Stimulated activated CD4-positive, alpha-beta T cell treated with anti-CD3 and anti-CD28 coated beads, Interleukin-2, amount 100 ng/mL, for 24 hours (primary cell): ENCODE measurements at places on chromosomes 4 and X.

GRCh38 chr4:79502081-79502480 is 94.1 kb upstream of the GK2 start:
- no peak for DNase-seq

- no peak for DNase-seq
Observed at GRCh38 chr4:15186806-15187205, 184.5 kb downstream of the CPEB2 start.

GRCh38 chrX:109372716-109373115 is 109.2 kb downstream of the GUCY2F start:
- no peak for DNase-seq

DNA sequence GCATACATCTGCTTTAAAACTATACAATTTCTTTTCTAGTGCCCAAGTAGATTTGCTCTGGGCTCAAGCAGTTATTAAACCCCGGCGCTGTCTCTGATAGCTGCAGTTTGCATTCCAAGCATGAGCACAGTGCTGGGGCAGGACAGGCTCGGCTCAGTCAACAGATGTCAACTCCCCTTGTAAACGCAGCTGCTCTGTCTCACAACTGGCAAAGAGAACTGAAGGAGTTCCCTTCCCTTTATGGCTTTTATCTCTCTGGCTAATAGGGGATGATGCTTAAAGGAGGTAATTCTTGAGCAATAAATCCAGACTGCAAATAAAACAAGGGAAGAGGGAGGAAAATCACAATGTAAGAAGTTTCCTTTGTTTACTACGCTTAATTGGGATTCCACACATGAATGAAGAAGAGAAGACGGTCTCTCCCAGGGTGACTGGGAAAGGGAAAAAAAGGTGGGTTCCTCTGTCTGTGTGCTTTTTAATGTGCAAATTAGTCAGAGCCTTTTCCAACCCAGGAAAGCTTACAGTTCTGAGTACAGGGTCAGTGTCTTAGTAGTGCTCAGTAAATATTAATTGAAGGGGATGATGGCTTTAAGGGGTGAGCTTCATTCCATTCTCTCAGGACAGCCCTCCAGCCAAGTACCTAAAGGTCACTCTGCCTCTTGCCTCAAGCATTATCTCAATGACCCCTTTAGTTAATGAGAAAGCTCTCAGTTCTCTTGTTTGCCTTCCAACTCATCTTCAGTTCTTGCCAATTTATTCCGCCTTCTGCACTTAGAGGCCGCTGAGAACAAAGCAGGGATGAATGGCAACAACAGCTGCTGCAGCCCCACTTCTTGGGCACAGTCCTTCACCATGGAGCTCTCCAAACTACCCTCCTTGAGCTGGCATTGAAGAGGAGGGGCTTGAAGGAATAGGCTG is 155.7 kb upstream of the JADE1 start:
- no peak for DNase-seq

DNA sequence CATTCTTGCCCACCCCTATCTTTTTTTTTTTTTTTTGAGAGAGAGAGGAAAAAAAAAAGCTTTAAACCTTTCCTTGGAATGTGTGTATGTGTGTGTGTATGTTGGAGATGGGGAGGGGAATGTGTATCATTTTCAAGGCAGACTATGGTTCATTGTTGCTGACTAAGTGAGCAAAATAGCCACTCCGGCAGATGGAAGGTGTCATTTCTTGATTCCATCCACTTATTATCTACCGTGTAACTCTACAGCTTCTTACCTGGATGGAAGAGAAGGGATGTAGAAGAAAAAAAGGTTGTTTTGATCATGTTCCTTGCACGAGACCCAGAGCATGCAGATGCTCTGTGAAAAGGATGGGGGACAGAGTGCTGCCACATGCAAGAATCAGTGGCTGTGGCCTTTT is 5.9 kb upstream of the GK2 start:
- no peak for DNase-seq

DNA sequence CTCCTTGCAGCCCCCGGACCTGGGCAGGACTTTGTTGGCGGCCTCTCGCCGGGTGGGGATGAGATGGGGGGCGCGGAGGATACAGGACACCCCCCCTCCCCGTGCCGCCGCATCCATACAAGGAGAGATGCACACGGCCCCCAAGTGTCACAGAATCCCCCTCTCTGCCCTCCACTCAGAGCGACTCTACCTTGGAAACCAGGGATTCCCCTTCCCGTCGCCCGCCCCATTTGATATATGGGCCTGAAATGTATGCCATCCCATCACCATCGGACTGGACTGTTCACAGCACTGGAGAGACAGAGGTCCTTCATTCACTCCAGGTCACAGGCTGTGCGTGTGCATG is 426 bp downstream of the PORCN start:
- DNase-seq, result no peak

DNA sequence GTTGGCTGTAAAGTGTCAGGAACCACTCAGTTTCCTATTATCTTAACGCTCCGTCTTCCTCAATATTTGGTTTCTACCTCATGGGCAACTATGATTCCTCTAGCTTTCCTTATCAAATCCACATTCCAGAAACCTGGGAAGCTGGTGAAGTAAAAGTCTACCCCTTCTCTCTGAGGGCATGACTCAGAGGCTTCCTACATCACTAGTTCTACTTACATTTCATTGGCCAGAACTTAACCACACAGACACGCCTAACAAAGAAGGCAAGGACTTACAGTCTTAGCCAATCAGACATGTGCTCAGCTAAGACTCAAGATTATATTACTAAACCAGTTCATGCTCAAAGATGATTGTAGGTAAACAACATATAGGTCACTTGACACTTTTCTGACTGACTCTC is 30.4 kb downstream of the COX7B2 start:
- DNase-seq, result no peak

GRCh38 chrX:40449956-40450706 is 130.6 kb upstream of the ATP6AP2 start:
- no peak for DNase-seq

GRCh38 chrX:78366576-78366975 is 39.2 kb upstream of the CYSLTR1 start:
- no peak for DNase-seq

- DNase-seq, result no peak
Observed at GRCh38 chr4:24690436-24690835, 104.9 kb upstream of the SOD3 start.

GRCh38 chr4:89836031-89836745 is 773 bp downstream of the SNCA start:
- peak; percentile 6 for DNase-seq
